GM06990 (cell line): ENCODE measurements at places on chromosomes 5 and 9.

GRCh38 chr9:4929917-4930316, 55.2 kb upstream of the JAK2 start:
- no peak for DNase-seq

GRCh38 chr5:57741336-57741735, 258.7 kb upstream of the ACTBL2 start:
- DNase-seq, result no peak

DNA sequence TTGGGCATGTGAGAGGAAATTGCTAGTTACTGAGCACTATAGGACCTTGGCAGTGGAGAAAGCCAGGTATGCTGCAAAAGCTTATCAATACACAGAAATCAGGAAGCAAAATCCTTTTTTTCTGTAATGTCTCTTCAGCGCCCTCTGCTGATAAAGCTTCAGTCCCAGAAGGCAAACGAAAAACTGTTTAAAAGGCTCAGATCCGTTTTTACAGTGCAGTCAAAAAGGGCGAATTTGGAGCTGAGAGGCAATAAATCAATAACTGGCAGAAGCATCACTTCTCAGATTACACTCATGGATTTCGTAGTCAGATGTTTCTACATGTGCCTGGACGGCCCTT, 1.1 kb upstream of the MAN2A1 start:
- no peak for DNase-seq

- DNase-seq, result no peak
Observed at GRCh38 chr9:105158898-105159297, 85.6 kb upstream of the SLC44A1 start.
